ENCODE measurements at places on chromosomes 5 and 9.

DNA sequence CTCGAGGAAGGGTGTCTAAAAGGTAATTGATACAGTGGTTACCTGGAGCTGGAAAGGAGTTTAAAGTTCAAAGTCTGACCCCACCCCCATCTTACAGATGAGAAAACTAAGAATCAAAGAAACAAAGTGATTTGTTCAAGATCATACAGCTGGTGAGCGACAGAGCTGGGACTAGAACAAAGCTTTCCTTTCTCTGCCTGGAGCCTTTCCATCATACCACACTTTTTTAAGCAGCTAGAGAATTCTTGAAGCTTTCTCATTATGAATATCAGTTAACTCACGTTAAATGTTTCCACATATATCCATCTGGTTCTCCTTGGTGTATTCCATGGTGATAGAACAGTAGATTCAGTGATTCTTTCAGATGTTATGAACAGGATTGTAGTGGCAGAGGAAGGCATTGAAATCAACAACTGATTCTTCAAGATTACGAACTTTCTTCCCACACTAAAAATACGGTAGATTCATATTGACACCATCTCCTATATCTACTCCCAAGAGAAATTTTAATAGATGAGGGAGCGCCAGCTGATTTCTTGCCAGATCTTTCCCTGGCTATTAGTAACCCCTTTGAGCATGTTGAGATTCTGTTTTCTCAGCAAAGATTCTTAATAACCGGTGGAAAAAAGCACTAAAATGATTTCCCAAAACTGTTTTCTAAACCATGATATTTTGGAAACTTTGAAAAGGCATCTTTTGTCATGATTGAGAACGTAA lies 233.7 kb downstream of the ADAMTSL1 start:
- no peak for DNase-seq

- no peak for DNase-seq
These were observed 25.0 kb upstream of the DMRT2 start for GRCh38 chr9:1025131-1025530.

GRCh38 chr5:63240063-63240755 lies 661.6 kb downstream of the LRRC70 start:
- DNase-seq, result no peak

- no peak for DNase-seq
These were observed 20.3 kb upstream of the RNF20 start for GRCh38 chr9:101513351-101513750.

DNA sequence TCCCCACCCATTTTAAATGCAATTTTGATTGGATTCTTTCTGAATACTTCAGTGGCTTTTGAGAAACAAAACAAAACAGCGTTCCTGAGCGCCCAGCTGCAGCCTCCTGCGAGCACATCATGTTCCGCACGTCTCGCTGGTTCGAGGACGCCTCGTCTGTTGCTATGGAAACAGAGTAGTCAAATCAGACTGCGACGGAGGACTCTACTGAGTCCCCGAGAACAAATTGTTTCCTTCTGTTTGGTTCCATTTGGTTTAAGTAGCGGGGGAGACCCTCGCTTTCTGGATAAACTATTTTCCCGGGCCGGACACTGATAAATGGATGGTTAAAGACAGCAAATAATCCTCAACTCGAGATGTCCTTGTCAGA lies 69.0 kb downstream of the SLC28A3 start:
- DNase-seq, result peak; percentile 79

DNA sequence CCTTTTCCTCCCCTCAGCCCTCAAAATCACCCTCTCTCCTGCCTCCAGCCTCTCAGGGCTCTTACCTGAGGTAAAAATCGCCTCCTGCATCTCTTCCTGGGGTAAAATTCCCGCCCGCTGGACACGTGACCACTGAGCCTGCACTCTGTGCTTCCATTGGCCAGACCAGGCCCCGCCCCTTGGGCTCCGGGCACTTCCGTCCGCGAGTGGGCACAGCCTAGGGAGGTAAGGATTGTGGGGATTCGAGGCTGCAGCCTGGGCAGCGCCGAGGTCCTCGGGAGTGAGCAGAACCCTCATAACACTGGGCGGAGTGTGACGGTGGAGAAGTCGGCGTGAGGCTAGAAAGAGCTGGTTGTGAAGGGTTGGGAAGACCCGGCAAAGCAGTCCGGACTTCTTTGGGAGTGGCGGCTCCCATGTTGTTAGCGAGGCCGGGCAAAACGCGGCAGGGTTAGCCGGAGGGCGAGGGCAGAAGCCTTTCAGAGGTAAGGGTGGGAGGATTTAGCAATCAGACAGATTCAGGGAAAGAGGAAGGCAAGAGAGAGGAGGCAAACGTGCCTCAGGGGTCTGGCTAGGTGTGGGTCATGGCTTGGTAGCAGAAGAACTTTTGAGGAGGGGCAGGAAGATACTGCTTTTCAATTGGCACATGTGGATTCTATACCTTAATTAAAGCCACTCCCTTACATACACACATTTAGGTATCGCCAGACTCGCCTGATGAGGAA lies at the start of gene SHOC1:
TSS of gene SHOC1 (minus strand) at position 103 of the 722 bp plus-strand sequence. CDS start 3,519 bp downstream, outside the sequence.
- no peak for DNase-seq

DNA sequence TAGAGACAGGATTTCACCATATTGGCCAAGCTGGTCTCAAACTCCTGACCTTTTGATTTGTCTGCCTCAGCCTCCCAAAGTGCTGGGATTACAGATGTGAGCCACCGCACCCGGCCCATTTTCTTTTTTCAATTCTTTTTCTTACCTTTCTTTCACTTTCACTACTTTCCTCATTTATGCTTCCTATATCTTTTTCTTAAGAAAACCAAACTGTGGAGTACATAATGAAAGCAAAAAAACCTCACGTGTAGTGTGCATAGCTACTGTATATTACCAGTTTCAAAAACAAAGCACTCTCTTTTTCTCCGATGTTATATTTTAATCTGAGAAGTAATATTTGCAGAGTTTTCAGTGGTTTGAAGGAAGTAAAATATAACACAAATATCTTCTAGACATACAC lies 8.0 kb upstream of the CAST start:
- DNase-seq, result no peak

- DNase-seq, result peak; percentile 77
These were observed 199.4 kb downstream of the MEF2C start for GRCh38 chr5:88683506-88684135.

DNA sequence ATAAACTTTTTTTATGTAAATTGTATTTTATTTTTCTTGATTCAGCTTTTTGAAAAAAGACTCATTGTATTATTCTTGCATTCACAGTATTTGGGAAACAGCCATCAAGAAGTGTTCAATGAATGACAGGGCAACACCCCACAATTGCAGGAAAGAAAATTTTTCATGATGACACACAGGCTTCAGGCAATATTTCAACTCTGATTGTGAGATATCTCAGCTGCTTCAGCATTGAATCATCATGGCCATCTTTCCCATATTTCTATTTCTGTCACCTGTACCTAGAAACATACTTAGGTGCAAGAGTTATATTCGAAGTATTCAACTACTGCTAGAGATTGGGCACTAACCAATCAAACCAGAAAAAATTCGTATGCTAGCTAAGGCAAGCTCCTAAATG lies 446.0 kb downstream of the ISL1 start:
- no peak for DNase-seq

DNA sequence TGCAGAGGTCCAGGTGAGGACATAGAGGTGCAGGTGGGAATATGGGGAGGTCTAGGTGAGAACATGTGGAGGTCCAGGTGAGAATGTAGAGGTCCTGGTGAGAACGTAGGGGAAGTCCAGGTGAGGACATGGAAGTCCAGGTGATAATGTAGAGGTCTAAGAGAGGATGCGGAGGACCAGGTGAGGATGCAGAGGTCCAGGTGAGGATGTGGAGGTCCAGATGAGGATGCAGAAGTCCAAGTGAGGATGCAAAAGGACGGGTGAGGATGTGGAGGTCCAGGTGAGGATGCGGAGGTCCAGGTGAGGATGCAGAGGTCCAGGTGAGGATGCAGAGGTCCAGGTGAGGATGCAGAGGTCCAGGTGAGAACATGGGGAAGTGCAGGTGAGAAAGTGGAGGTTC lies 133.8 kb downstream of the MRPL36 start:
- no peak for DNase-seq

GRCh38 chr5:169584998-169585451 lies 1.5 kb downstream of the SPDL1 start:
- DNase-seq, result no peak

DNA sequence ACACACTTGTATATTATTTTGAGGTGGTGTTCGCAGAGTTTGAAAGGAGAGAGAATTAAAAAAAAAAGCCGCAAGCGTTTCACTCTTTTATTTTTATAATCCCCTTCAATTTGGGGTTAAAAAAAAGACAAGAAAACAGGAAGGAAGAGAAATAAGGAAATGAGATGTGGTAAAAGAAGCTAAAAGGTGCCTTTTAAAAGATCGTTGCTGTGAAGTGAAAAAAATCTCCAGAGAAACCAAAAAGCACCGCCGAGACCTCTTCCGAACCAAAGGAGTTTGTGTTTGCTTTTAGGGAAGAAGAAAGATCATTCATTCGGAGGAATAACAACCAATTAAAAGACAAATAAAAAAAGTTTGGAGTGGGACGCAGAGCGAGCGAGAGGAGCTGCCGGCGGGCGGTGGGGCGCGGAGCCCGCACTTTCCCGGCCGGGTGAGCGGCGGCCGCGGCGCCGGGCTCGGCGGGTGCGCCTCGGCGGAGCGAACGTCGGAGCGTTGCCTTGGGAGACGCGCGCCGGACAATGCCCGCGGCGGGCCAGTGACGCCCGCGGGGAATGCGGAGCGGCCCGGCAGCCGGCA lies 355 bp downstream of the TLE4 start:
- DNase-seq, result no peak

DNA sequence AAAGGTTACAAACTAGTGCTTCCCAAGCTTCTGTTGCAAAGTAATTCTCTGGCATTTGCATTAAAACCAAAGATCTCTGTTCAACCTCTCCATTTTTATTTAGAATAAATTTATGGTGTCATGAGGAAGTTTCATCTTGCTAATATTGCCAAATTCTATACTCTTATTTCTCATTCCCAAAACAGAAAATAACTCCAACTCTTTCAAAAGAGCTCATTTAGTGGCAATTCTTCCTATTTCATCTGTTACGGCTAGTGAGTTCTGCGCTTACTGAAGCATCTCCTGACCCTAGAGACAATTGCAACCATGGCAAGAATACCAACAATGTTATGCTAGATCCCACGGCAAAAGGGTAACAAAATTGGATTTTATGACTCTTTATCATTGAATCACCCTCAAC lies 97.0 kb downstream of the HINT1 start:
- no peak for DNase-seq

GRCh38 chr9:27078685-27079084 lies 30.3 kb upstream of the TEK start:
- no peak for DNase-seq

DNA sequence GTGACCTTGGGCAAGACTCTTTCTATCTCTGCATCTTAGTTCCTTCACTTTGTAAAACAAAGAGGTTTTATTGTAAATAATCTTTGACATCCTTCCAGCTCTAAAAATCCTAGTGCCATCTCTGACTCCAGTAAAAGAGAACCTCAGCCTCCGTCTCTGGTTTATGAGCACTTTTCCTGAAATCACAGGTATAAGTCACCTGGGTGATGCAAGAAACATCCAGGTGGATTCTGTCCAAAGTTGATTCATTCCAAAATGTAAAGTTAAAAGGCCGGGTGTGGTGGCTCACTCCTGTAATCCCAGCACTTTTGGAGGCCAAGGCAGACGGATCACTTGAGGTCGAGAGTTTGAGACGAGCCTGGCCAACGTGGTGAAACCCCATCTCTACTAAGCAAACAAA lies 21.1 kb upstream of the UBAP2 start:
- DNase-seq, result no peak

DNA sequence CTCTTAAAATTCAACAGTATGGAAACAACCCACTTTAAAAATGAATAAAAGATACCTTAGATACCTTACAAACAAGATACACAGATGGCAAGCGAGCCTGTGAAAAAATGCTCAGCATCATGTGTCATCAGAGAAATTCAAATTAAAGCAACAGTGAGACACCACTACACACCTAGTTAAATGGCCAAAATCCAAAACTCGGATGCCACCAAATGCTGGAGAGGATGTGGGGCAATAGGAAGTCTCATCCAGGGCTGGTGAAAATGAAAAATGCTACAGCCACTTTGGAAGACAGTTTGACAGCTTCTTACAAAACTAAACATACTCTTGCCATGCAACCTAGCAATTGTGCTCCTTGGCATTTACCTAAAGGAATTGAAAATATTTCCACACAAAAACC lies 17.9 kb downstream of the DUSP1 start:
- no peak for DNase-seq

- no peak for DNase-seq
These were observed 179.4 kb downstream of the SEMA6A start for GRCh38 chr5:116395226-116395625.

GRCh38 chr5:8383616-8384015 lies 514.7 kb downstream of the MTRR start:
- peak; percentile 90 for DNase-seq

- DNase-seq, result no peak
These were observed 43.6 kb upstream of the ZBTB43 start for GRCh38 chr9:126761274-126761673.

GRCh38 chr5:159212657-159213462 lies 3.5 kb upstream of the RNF145 start:
- DNase-seq, result no peak
